ENCODE measurements at places on chromosomes 7 and 10.

DNA sequence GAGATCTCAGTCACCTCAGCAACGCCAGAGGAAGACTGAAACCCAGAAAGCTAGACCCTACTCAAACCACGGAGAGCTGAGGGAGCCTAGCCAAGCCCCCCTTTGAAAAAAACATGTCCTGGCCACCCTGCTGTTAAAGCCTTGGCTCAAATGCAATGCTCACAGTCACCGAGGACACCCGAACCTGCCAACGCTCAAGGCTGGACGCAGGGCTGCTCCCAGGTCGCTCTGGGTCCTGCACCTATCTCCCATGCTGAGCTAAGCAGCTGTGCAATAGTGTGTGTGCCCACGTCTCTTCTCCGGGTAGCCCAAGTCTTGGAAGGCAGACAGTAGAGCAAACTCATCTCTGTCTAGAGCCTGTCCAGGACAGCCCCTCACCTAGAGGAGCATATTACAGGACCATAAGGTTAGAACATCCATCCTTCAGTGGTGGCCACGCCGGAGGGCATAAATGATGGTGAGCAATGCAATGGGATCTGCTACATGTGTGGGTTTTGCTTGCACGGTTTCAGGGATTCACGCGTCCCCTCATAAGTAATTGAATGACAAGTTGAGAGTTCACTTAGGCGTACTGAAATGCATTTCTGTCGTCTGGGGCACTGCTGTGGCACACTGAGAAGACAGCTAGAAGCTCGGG, 94.2 kb upstream of the DDC start:
- DNase-seq, result no peak

GRCh38 chr7:56091591-56091990, 1.2 kb downstream of the PHKG1 start:
- DNase-seq, result no peak

DNA sequence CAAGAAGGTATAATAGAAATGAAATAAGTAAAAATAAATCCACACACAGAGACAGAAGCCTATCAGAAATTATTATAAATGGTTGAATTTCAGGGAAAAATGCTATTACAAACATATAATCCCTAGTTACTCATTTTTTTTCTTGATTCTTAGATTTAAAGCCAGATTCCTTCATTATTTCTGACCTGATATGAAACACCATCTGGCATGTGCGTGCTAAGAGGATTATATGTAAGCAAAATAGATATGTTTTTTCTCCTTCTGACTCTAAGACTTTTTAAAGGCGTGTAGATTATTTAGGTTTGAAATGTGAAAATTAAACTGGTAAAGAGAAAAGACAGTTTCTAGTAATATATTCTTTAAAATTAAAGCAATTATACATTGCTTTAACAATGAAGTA, 236.7 kb upstream of the ETV1 start:
- no peak for DNase-seq

DNA sequence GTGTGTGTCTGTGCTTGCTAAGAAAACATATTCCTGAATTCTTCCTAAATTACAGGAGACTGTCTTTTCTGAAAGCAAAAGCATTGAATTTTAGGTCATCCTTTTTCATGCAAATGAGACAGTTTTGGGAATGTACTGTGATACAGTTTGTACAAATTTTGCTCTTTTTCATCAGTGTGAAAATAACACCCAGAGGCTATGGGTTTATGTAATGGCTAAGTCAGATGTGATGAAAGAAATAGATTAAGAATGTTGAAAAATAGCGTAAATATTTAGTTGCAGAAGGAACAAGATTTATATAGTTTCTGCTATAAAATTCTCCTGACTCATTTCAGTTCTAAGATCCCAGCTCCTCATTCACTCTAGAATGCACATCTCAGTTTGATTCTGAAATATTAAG, 24.6 kb downstream of the POM121L12 start:
- no peak for DNase-seq

DNA sequence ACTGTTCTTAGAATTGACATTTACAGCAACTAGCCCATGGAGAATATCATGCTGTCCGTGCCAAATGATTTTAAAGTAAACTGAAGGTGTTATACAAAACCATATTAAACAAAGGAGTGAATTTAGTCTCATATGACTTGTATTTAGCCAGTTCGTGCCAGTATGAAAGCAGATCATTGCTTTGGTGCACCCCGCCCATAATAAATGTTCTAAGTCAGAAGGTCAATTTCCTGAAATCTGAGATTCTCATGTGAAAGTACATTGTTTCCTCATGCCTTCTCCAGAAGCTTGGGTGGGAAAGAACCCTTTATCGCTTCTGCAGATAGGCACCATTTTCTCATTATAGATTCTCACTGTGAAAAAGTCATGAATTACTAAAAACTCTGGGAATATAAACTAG, 106.4 kb downstream of the CAMK1D start:
- no peak for DNase-seq

DNA sequence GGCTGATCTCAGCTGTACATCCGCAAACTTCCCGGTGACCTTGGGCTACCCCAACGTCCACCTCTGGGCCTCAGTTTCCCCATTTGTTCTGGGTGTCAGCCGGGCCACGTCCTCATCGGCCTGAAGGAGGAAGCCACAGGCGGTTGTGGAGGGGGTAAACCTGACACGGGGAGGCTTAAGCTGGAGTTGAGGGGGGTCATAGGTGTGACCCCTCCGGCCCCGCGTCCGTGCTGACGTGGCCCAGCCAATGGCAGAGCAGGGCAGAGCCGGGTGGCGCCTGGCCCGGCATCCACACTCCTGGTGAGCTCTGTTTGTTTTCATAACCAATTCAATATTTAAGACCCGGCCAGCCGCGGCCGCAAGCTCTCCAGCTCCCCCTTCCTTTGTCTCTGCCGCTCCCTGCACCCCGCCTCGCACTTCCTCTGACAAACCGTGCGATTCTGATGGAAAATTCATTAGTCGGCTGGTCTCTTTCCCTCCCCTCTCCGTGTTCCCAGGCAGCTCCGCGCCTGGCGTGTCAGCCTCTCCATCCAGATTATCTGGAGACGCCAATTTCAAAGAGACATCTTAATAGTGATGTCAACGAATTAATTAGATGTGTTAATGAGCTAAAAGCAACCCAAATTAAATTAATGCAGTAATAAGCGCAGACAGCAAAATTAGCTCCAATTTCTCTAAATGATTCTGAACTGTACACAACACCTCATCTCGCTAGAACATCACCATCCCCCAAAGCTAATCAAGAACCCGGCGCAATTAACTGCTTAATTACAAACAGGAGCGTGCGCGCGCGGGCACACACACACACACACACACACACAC, 55.4 kb downstream of the MICALL2 start:
- no peak for DNase-seq

GRCh38 chr7:5596046-5596895, 172.6 kb upstream of the TNRC18 start:
- peak; percentile 81 for DNase-seq

All from kidney epithelial cell (primary cell).